ENCODE measurements at places on chromosomes 2 and 18. TPM values are rescaled to one million over a fixed set of nuclear protein-coding genes. Genes with fewer than 3 reads are reported as not detected.

POU3F3 gene
- not detected for total RNA-seq

MAPK4 gene
- total RNA-seq = not detected

ANTXR1 gene
- 0.86 TPM for total RNA-seq

NMUR1 gene
- not detected for total RNA-seq

FAM228A gene
- not detected for total RNA-seq

Measured in Calu3 (cell line).